ENCODE measurements at places on chromosomes 12 and 14.
A peak's percentile ranks its signal among the peaks of the same experiment; 100 is the strongest.

- DNase-seq: no peak
These were observed 135.6 kb upstream of the MAX start for GRCh38 chr14:65237941-65238340.

- DNase-seq: no peak
These were observed 3.5 kb downstream of the PKP2 start for GRCh38 chr12:32893043-32893442.

GRCh38 chr12:48682927-48683326 lies 889 bp upstream of the KANSL2 start:
- no peak for DNase-seq

GRCh38 chr12:65643171-65643570 lies 181.1 kb upstream of the HMGA2 start:
- DNase-seq: no peak

DNA sequence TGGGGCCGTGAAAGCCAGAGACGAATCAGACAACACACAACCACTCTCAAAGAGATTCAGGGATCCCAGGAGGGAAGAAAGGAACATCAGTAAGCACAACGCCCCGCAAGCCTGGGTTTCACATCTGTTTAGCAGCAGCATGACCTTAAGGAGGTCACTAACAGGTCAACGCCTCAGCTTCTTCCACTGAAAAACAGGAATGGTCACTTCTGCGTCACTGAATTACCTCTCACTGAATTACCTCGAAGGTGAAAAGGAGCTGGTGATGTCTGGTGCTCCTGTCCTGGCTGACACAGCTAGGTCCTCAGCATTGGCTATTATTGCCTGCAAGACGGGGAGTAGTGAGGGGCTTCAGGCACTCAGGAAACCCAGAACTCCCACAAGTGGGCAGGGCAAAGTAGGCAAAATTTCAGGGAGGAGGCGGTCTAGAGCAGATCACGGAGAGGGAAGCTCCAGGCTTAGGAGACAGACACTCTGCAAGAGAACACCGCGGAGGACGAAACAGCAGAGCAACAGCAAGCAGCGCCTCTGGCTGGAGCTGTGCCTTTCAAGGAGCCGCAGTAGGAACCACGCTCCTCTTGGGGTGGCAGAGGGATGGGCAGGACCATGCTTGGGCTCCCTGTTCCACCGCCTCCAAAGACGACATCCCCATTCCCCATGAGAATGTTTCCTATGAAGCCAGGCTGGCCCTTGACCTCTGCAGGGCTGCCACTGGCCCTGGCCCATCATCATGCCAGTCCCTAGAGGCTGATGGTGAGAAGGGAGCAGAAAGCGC lies 108.4 kb downstream of the SINHCAF start:
- no peak for DNase-seq

DNA sequence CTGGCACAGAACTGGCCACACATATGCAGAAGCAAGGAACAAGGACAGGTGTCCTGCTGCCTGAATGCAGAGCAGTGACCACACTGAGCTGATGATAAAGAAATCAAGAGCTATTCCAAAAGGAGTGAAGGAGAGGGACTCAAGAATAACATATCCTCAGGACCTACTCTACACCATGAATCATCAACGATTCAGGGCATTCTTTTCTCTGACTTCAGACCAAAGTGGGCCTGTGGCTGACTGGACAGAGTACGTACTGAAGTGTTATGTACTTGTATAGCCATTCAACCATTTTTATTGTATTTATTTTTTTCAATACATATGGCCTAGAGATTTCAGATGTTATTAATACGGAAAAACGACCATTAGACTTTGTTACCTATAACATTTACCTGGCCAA lies 177.5 kb upstream of the TMTC1 start:
- no peak for DNase-seq

DNA sequence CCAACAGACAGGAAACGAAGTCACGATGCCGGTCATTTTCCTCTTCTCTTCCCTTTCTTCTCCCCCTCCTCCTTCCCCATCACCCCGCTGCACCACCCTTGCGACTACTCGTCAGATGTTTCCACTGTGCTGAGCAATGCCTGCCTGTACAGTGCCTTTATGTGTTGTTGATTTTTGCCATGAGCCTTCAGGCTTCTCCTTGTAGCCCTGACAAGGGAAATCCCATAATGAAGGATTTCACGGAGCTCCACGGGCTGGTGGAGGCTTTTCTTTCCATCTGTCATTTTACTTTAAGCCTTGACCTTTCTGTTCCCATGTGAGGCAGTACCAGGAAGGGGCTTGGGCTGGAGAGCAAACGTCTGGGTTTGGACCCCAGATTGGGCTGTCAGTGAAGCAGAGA lies 28.7 kb upstream of the CCND2 start:
- no peak for DNase-seq

- peak; percentile 39 for DNase-seq
These were observed 2.2 kb downstream of the OASL start for GRCh38 chr12:121036810-121037326.

Measured in stimulated activated CD4-positive, alpha-beta T cell treated with anti-CD3 and anti-CD28 coated beads, Interleukin-2, amount 100 ng/mL, for 24 hours (primary cell).